ENCODE measurements at places on chromosomes 3 and 15.

- no peak for DNase-seq
Observed at GRCh38 chr3:54026543-54026942, 95.8 kb upstream of the CACNA2D3 start.

DNA sequence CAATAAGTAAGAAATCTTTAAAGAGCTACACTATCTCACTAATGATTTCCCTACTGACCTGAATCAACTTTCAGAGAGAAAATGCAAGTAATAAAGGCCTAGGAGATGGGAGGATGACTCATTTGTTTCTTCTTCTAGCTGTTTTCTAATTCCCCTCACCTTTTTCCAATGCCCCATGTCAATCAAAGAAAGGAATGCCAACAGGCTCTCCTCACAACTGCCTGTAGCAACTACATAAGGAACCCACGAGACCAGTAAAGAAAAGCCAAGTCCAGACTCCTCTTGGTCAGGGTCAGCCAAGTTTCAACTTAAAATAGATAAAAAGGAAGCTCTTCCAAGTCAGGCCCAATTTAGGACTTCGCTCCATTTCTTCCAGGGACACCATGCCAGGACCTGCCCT, 201.9 kb downstream of the TNIK start:
- DNase-seq: no peak

DNA sequence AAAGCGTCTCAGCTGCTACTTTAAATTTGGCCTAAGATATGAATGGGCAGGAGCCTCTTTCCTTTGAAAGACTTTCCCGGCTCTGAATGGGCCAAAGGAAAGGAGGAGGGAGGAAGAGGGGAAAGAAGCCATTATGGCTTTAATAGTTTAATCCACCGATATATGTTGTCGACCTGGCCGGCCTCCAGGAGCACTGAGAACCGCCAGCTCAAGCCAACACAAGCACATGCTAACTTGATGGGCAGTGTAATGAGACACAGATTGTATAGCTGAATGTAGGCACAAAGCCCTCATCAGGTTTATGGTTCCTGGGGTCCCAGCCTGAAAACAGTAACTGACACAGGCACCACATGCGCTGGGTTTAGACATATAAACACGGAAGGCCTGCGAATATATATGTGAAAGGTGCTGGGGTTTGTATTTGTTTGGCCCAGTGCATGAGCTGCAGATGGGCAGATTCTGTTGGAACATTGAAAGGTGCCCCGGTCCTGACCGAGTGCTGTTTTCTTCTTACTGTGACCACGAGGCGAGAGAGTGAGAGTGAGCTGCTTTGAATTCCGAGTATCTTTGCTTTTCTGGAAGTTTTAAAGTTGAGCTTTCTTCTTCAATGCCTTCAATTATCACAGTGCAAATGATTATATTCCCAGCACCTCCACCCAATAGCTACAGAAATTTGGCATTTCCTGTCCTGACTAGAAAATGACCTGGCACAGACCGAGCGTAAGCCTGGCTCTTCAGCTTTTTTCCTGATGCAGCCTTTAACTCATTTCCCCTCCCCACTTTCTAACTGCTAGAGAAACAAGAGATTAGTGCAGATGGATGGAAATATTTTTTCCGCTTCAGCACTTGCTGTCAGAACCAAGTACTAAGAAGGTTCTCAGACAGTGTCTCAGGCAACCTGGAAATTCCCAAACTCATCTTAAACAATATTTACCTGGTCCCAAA, 267.3 kb downstream of the RORA start:
- DNase-seq: no peak

- no peak for DNase-seq
Observed at GRCh38 chr3:4512895-4513616, 19.9 kb downstream of the ITPR1 start.

DNA sequence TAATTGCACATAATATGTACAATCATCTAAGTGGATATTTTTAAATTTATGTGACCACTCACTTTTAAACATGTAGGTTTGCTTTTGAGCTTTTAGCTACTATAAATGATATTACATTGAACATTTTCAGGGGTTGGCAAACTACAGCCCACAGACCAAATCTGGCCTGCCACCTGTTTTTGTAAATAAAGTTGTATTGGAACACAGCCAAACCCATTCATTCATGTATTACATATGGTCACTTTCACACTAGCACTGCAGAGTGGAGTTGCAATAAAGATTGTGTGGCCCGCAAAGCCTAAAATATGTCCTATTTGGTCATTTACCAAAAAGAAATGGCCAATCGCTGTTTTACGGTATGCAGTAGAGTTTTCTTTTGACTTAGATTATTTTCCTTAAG, 21.2 kb downstream of the CMTM7 start:
- no peak for DNase-seq

DNA sequence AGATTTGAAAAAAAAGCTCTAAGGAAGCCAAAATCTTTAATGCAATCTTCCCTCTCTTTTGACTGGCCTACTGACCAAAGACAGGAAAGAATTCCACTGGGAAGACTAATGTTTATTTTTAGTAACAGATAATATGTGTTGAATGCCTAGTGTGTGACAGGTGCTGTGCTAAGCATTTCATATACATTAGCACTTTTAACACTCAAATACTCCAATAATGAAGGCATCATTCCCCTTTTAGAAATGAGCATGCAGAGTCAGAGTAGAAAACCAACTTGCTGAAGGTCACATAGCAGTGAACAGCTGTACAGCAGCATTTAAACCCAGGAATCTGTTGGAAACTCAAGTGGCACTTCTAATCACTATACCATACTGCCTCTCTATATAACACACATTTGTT, 170.6 kb downstream of the MINAR1 start:
- no peak for DNase-seq

DNA sequence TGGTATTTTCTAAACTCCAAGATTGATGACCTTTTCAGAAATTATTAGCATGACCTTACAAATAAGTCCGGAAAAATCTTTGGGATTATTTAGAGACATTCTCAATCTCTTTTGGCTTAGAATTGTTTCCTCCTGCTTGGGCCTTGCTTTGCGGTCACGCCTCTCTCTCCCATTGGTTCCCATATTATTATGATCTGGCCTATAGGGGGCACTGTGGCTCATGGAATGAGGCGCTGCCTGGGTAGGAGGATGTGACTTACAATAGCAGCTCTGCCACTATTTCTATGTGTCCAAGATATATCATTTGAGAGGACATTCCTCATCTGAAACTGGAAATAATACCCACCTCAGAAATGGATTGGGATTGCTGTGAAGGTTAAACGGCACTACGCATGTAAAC, 464.9 kb downstream of the MFSD1 start:
- no peak for DNase-seq

- DNase-seq: no peak
Observed at GRCh38 chr3:197339841-197340520, 41.6 kb upstream of the DLG1 start.

GRCh38 chr3:178498871-178499270, 37.4 kb upstream of the KCNMB2 start:
- DNase-seq: no peak

DNA sequence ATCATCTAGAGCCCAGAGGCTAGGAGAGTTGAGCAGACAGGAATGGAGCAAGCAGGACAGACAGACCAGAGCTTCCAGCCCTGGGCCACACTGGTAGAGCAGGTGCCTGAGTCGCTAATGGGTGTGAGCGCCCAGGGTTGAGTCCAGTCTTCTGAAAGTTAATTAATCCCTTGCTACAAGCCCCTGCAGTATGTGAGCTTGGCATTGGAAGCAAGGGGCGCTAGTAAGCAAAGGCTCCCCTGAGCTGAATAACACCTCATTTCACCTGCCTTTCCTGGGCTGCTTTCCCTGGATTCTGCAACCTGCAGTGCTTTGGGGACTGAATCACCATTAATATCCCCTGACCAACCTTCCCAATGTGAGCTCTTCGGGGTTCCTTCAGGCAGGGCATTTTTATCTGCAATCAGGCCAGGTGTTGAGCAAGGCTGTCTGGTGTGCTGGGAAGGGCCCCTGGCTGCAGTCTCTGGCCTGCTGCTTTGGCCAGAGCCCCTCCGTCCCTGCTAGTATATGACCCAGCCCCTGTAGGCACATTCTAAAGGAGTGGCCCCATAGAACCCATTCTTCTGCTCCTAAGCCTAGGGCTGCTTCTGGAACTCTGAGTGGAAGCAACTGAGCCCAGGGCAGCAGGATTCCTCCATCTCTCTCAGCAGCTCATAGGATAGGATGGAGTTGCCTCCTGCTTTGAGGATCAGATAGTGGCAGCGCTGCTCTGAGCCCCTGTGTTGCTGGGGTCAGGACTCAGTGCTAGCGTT, 45.1 kb upstream of the EPHB1 start:
- no peak for DNase-seq

GRCh38 chr15:63044077-63044644, 1.6 kb downstream of the TPM1 start:
- no peak for DNase-seq

- no peak for DNase-seq
Observed at GRCh38 chr3:74075241-74075640, 450.5 kb upstream of the PDZRN3 start.
